Left lobe of liver (tissue), 2 donors: ENCODE measurements at places on chromosomes 11 and 22.
A peak's percentile ranks its signal among the peaks of the same experiment; 100 is the strongest.

GRCh38 chr11:69367211-69367964, 73.4 kb downstream of the MYEOV start:
- peak; percentile 24 for DNase-seq

DNA sequence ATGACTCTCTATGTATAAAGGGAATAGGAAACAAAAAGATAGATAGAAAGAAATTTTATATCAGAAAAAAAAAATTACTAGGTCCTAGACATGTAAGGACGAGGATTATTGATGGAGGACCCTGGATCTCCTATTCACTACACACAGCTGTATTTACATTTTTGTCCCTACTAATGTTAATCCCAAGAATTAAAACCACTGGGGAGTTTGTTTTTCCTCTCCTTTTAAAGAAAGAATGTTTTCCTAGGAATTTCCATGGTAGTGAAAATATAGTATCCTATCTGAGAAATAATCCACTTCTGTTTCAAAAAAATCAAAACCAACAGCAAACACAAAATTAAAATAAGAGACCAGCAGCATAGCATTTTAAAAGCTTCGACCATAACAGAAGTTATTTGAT, 41.1 kb downstream of the PDGFD start:
- no peak for DNase-seq

DNA sequence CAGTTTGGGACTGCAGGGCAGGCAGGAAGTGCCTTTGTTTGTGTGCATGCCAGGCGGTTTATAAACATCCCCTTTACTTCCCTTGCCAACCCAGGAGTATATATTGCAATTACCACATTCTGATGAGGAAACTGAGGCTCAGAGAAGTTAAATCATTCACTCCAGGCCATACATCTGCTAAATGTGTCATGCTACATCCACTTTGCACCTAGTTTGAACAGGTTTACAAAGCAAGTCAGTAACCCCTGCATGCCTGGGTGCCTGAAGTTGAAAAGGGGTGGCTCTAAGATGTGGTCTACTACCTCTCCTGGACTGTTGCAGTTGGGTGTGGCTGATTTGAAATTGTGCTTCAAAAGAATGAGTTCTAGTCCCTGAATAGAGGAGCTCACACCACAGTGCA, 23.6 kb downstream of the FLI1 start:
- DNase-seq: no peak

DNA sequence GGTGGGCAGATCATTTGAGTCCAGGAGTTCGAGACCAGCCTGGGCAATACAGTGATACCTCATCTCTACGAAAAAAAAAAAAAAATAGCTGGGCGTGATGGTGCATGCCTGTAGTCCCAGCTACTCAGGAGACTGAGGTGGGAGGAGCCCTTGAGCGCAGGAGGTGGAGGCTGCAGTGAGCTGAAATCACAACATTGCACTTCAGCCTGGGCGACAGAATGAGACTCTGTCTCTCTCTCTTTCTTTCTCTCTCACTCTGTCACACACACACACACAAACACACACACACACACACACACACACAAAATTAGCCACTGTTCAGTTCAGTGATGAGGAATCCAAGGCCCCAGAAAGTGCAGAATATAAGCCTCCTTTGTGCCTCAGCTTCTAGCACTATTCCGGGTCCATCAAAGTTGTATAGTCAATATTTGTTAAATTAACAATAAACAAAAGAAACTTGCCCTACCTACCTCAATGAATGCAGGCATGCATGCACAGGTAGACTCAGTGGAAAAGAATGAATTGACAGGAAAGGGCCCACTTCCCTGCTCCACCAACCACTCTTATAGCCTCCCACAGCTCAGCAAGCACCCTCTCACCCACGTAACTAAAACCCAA, 3.9 kb upstream of the SMIM35 start:
- no peak for DNase-seq

DNA sequence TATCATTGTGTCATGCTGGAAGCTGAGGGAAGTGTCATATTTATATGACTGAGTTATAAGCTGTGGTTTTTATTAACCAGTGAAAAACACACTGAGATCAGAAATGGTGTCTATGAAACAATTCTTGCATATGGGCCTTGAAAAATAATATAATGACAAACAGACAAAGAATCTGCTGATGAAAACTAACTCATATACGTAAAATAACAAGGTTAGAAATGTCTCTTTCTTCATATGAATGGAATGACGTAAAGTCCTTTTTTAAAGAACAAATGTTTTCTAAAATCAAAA, 48.8 kb upstream of the PHF21B start:
- DNase-seq: no peak
